ENCODE measurements at places on chromosomes 13 and 19.

GRCh38 chr13:79915114-79915811 is 425.7 kb downstream of the SPRY2 start:
- no peak for DNase-seq

DNA sequence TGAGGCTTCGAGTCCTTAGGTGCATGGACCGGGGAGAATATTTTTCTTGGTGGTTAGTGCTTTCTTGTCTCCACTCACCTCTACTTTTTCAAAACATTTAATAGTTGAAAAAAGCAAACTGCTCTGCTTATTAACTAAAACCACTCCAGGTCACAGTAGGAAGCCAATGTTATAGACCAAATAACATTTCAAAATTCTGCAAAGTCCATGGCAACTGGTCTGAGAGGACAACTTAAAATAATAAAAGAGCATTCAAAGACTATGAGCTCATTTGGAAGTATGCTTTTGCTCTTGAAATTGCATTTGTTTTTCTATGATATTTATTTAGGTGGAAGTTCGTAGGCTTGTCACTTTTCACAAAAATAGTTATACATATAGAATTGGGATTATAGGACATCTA is 483.0 kb downstream of the DCT start:
- no peak for DNase-seq

GRCh38 chr13:95677564-95678266 is 776 bp downstream of the DNAJC3 start:
- no peak for DNase-seq

- DNase-seq = no peak
Observed at GRCh38 chr13:109105899-109106298, 476.5 kb downstream of the MYO16 start.

- DNase-seq = no peak
Observed at GRCh38 chr19:5128936-5129389, 160.1 kb downstream of the KDM4B start.

DNA sequence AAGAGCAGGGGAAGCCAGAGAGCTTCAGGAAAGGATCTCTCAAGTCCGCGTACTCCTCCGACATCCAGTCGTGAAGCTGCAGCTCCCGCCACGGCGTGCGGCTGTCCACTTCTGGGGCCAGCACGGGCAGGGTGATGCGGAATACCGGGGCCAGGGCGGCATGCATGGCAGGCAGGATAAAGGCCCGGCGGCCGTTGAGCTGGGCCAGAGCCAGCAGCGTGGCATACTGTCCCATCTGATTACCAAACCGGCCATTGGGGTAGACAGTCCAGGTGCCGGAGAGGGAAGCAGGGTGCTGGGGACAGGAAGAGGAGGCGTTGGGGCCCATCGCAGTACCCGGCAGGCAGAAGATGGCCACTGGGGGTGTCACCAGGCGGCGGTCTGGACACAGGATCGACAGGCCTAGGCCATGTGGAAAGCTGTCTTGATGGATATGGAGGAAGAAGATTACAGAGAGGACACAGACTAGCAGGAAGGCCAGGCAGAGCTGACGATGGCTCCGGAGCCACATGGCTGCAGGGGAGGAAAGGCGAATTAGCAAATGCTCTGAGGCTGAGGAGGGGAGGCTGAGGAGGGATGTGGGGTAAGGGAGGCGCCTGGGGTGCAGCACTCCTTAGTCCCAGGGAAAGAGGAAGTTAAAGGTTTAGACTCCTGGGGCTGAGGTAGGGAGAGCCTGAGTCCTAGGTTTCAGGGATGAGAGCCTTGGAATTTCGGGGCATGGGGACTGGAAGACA is 1.5 kb downstream of the FUT1 start:
- no peak for DNase-seq

DNA sequence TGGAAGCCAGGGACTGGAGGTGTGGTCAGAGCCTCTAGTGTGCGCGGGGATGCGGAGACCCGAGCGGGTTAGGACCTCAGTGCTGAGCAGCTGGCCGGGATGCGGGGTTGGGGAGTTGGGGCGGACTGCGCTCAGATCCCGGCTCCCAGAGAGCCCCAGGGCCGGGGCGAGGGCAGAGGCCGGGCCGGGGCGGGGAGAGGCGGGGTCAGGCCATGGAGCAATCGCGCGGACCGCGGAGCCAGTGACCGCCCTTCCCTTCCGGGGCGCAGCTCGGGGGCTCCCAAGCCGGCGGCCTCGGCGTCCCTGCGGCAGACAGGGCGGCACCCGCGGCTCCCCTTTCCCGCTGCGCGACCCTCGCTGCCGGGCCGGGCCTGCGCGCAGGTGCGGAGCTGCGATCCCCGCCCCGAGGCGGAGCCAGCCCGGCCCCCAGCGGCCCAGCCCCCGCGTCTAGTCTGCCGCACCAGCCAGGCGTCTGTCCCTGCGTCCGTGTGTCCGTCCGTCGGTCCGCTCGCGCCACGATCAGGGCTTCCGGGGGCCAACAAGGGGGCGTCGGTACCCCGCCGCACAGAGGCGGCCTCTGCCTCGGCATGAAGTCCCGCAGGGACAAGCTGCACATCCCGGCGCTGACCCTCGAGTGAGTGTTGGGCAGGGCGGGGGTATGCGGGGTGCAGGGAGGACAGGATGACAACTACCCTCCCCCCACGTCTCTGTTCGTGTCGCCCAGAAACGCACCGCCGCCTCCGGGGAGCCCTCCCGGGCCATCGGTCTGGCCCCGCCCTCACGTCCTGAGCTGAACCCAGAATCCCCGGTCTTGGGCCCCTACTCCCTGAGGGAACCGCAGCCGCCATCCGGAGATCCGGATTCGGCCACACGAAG is 12.4 kb downstream of the MAST3 start:
- DNase-seq = peak; percentile 48

DNA sequence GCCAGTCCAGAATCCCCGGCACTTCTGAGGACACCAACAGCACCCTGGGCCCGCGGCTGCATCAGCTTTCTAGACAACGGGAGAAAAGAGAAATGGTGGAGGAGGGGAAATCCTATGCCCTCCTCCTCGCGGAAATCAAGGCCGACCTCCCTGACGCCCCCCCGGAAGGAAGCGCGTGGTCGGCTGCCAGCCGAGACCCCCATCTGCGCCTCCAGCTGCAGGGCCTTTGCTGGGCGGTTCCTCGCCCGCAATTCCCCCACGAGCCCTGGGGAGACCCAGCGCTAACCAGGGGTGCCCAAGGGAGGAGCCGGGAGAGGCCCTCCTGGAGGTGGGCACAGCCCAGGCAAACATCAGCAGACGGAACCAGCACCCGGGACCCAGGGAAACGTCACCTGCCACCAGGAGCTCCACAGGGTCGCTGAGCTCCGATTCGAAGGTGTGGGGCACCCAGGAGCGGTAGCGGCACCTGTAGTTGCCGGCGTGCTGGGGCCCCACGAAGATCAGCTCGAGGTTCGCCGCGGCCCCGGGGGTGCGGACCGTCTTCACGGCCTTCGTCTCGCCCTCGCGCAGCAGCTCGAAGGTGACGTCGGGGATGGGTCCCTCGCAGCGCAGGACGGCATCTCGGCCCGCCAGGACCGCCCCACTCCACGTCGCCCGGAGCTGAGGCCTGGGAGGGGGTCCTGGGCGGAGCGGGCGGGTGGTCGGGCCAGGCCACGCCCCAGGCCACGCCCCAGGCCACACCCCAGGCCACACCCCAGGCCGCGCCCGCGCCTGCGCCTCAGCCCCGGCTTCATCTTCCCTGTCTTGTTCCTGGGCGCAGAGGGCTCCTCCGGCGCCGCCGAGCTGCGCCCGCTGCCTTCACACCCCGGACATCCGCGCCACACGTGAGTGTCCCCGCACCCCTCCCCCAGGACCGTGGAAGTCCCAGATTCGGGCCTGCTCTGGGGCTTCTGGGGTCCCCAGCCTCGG is 6.0 kb downstream of the A1BG start:
- DNase-seq = peak; percentile 62

DNA sequence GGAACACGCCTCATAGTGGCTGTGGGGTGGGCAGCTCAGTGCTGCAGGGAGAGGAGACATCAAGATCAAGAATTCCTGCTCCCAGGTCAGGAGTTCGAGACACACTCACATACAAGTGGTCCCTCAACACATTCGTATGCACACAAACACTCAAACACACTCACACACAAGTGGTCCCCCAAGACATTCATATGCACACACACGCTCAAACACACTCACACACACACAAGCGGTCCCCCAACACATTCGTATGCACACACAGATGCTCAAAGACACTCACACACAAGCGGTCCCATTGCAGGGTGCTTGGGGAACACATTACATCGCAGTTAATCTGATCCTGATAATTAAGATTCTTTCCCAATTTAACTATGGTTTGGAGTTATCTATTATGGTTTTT is 28.2 kb downstream of the FCGBP start:
- DNase-seq = no peak

DNA sequence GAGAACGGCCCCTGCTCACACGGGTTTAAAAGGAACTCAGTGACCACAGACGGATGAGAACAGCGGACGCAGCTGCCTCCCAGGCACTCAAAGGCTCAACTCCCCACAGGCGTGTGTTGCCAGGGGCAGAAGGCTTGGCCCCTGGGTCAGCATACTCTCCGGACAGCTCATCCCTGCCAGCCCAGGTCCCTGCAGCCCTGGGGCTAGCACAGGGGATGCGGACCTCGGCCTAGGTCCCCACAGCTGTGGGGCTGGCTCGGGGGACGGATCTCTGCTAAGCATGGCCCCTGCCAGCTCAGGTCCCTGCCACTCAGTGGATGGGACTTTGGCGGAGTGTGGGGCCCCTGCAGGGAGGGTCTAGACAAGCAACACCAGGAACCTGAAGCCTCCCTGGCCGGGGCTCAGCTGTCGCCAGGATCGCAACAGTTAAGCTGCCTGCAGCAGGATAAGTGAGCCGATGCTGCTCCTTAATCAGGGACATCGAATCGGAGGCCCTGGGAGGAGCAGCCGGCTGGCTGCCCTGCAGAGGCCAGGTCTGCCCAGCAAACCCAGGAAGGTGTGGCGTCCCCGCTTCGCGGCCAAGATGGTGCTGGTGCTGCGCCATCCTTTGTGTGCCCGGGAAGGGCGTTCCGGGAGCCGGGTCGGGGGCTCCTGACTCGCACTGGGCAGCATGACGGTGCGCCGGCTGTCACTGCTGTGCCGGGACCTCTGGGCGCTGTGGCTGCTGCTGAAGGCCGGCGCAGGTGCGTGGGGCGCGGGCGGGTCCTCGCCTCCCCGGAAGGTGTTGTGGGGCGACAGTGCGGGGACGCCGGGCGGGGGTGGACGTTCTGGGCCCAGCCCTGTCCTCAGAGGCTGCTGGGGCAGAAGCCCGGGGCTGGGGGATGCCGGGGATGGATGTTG is 32.5 kb downstream of the MCF2L start:
- peak; percentile 94 for DNase-seq

DNA sequence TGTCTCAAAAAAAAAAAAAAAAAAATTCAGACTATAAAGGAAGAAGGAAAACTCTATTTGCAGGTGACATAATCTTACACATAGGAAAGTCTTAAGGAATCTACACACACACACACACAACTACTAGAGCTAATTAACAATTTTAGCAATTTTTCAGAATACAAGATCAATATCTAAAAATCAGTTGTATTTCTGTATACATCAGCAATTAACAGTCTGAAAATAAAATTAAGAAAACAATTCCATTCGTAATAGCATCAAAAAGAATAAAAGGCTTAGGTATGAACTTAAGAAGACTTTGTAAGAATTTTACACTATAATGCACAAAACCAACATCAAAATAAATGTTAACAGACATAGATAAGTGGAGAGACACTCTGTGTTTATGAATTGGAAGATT is 15.6 kb upstream of the CALM3 start:
- no peak for DNase-seq

- DNase-seq = no peak
Observed at GRCh38 chr19:42589792-42590191, 4.9 kb downstream of the CEACAM8 start.

DNA sequence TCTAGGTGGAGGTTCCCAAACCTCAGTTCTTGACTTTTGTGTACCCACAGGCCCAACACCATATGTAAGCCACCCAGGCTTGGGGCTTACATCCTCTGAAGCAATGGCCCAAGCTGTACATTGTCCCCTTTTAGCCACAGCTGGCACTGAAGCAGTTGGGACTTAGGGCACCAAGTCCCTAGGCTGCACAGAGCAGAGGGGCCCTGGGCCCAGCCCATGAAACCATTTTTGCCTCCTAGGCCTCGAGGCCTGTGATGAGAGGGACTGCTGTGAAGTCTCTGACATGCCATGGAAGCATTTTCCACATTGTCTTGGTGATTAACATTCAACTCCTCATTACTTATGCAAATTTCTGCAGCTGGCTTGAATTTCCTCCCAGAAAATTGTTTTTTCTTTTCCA is 30.2 kb downstream of the ING1 start:
- DNase-seq = no peak

DNA sequence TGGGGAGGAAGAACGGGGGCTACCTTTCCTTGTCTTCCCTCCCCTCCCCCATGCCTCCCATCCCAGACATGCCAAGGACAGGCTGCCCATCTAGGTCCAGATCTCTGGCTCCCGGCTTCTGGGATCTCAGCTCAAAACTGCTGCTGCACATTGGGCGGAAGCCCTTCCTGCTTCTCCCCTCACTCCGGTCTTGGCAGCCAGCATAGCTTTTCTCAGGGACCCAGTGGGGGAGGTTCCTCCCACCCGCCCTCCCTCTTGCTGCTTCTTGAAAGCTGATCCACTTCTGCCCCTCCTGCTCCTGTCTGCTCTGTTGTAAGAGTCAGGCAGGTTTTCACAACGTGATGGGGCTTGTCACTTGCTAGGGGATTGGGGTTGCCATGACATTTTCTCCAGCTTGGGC is 21.7 kb upstream of the RNF17 start:
- DNase-seq = no peak

DNA sequence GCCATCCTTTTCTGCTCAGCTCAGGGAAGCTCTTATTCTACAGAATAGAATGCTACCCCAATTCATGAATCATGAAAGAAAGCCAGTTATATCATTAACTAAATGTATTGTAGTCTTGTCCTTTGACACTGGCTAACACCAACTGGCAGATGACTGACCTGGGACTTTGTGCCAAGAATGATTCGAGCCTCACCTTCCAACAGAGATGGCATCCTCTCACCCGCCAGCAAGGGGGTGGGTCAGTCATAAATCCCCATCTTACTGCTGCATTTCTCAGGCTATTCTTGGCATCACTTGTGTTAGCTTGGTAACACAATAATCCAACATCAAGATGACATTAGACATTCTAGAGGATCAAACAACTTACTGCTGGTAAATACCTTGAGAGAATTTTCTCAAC is 1239.8 kb upstream of the MIR17HG start:
- no peak for DNase-seq

DNA sequence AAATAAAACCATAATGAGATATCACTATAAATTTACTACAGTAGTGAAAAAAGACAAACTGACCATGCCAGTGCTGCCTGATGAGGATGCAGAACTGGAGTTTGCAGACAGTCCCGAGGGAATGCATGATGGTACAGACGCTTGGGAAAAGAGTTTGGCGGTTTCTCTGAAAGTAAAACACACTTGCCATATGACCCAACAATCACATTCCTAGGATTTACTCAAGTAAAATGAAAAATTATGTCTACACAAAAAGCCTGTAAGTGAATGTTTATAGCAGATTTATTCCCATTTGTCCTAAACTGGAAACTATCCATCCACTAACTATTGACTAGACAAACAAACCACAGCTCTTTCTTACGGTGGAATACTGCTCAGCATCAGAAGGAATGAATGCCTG is 271.0 kb downstream of the DNAJC15 start:
- no peak for DNase-seq

- no peak for DNase-seq
Observed at GRCh38 chr13:32905864-32906180, 110.4 kb upstream of the KL start.

- DNase-seq = no peak
Observed at GRCh38 chr19:8552810-8553209, 24.4 kb downstream of the MYO1F start.
